ENCODE measurements at places on chromosomes 2 and 18.
A peak's percentile ranks its signal among the peaks of the same experiment; 100 is the strongest.

DNA sequence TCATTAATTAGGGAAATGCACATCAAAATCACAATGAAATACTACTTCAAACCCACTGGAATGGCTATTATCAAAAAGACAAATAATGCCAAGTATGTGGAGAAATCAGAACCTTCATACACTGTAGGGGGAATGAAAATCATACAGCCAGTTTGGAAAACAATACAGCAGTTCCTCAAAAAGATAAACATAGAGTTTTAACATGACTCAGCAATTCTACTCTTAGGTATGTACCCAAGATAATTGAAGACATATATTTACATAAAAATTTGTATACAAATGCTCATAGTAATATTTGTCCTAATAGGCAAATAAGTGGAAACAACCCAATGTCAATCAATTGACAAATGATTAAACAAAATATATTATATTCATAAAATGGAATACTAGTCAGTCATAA is 45.4 kb upstream of the SATB2 start:
- DNase-seq = no peak

- DNase-seq = no peak
These were observed 214.1 kb upstream of the COPS8 start for GRCh38 chr2:236871500-236872001.

DNA sequence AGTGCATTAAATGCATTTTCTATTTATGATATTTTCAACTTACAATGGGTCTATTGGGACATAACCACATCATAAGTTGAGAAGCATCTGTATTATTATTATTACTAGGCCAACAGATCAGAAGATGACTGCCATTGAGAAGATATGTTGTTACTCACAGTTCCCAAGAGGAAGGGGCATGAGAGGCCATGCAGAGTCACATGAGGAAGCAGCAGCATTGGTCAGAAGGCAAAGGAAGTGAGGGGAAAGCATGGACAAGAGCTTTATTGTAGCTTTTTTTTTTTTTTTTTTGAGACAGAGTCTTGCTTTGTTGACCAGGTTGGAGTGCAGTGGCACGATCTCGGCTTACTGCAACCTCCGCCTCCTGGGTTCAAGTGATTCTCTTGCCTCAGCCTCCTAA is 66.2 kb upstream of the LCLAT1 start:
- no peak for DNase-seq

DNA sequence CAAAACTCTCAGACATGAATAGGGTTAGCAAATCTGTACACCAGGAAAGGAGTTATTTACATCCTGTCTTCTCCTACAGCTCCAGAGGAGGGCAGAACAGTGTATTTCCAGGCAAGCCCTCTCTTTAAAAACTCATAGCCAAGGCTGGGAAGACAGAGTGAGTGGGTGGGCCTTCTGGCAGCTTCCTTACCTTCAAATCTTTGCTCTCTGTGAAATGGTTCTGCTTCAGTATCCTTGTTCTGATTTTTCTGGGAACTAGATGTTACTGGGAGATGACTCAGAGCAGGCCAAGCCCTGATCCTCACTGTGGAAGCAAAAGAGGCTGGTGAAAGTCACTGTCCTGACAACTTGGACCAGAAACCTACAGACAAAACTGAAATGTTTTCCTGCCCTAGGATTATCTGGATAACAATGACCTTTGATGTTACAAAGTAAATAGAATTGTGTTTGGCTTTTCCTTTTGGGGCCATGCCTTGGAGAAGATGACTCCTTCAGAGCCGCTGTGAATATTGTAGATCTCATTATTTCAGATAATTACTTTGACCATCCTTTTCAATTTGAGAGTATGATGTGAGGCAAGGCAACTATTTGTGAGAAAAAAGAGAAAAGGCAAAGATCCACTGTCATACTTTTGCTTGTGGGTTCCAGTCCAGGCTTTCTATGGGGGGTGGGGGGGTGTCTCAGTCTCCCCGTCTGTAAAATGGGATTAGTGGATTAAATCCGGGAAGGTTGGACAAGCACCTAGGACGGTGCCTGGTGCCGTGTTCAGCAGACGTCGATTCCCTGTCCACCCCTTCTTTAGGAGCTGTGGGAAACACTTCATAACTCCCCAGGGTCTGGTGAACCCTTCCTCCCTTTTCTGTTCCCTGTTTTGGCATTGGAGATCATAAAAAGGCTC is 644 bp upstream of the QPCT start:
- no peak for DNase-seq

- DNase-seq = peak; percentile 41
These were observed 19.2 kb downstream of the ATOH8 start for GRCh38 chr2:85772841-85773491.

- no peak for DNase-seq
These were observed 149.7 kb upstream of the KLHL29 start for GRCh38 chr2:23235292-23235691.

- DNase-seq = no peak
These were observed 179.5 kb downstream of the EN1 start for GRCh38 chr2:118667964-118668363.

DNA sequence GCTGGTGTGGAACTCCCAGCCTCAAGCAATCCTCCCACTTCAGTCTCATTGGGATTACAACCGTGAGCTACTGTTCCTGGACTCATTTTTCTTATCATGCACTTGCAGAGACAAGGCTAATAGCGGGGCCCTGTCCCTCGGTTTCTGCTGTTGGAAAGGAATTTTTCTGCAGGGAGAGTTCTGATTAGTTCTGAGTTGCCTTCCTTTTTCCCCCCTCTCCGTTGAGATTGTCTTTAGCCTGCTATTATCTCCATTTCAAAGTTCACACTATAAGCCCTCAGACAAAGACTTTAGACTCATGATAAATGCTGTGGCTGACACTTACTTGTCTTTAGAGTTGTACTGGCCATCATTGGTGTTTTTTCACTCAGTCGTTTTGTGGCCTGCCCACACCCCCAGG is 97.2 kb downstream of the NCOA1 start:
- no peak for DNase-seq

- DNase-seq = no peak
These were observed 32.2 kb downstream of the MEX3C start for GRCh38 chr18:51165296-51165695.

GRCh38 chr2:170204298-170204951 is 26.5 kb downstream of the MYO3B start:
- DNase-seq = no peak

GRCh38 chr2:74564222-74564621 is 9.7 kb downstream of the DOK1 start:
- DNase-seq = no peak

GRCh38 chr2:9548506-9548905 is 7.1 kb downstream of the ADAM17 start:
- no peak for DNase-seq

DNA sequence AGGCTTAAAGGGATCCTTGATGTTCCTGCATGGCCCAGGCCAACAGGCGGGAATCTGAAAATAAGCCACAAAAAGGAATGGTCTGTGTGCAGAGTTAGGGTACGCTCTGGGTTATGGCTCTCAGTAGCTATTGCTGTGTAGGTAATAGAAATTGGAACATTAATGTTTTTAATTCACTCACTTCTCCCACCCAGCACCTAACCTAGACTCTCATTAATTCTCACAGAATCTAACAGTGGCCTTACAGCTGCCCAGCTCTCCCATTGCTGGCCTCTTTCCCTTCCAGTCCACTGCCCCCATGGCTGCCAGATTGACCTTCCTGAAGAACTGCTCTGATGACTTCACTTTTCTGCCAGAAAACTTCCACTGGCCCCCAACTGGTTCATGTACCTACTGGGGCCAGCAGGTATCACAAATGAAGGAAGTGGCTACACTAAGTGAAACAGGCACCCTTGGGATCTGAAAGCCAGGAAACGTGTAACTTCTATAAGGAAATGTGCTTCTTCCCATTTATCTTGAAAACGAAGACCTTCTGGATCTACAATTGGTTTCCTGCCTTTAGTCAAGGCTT is 315.2 kb downstream of the STK39 start:
- DNase-seq = no peak

DNA sequence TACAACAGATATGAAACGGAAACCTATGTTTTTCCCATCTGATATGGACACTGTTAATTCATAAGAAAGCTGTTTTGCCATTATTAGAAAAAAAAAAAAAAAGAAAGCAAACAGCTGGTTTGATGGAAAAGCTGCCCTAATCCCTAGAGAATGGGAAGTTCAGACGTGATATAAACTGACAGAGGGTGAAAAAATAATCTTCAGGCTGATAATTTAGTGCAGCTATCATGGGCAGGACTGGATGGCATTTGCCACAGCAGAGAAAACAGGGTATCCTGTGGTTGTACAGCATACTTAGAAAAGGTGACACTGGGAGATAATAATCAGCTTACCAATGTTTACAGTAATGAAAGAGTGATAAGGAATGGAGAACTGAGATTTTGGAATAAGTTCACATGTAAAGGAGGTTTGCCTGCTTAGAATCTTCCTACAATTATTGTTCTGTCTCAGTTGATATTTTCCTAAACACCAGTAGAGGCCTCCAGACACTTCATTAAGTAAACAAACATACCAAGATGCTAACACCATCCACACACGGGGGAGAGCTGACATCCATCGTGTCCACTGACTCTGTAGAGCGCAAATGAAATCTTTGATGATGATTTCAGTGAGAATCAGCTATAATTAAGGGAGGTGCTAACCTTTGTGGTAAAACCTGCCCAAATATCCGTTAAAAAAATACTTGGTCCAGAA is 211.6 kb upstream of the MMADHC start:
- peak; percentile 70 for DNase-seq

DNA sequence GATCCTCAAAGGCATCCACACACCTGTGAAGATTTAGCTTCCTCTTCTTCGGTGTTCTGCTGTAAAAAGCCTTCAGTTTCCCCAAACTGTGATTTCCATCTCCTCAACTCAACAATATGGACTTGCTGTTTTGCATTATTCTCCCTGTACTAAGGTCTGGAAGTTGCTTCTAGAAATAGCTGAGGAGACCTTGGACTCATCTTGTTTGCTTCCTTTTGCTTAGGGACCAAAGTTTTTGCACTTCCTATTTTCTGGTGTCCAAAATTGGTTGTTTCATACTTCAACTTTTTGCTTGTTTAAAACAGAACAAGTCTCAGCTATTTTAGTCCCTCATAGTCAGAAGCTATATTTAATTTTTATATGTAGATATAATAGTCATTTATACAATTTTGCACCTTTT is 201.9 kb upstream of the COPS8 start:
- DNase-seq = no peak

- peak; percentile 40 for DNase-seq
These were observed 962 bp downstream of the TANK start for GRCh38 chr2:161161074-161161706.

DNA sequence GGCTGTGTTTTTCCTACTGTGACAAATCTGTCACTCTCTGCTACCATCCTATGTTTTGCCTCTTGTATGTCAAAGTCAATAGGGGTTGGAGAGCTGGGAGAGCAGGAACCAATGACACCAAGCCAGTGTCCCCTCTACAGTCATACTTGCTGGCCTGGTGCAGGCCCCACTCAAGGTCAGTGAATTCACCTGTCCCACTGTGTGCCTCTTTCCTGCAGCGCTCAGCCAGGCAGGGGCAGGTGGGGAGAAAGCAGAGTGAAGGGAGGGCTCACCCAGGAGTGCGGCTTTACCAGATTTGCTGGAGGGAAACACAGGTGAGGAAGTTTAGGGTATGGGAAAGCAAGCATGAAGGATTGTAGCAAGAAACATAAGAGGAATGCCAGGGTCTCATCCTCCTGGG is 114.5 kb downstream of the GYPC start:
- DNase-seq = no peak

GRCh38 chr2:120221616-120222015 is 1.6 kb downstream of the TMEM185B start:
- no peak for DNase-seq

DNA sequence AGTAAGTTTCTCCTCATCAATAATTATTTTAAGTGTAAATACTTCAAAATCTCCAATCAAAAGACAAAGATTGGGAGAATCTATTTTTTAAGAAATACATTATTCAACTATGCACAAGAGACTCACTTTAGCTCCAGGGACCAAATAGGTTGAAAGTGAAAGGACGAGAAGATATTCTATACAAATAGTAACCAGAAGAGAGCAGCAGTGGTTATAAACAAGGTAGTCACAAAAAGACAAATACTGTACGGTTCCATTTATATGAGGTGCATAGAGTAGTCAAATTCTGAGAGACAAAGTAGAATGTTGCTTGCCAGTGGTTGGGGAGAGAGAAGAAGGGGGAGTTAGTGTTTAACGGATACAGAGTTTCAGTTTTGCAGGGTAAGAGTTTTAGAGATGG is 69.8 kb downstream of the POU3F3 start:
- DNase-seq = no peak

DNA sequence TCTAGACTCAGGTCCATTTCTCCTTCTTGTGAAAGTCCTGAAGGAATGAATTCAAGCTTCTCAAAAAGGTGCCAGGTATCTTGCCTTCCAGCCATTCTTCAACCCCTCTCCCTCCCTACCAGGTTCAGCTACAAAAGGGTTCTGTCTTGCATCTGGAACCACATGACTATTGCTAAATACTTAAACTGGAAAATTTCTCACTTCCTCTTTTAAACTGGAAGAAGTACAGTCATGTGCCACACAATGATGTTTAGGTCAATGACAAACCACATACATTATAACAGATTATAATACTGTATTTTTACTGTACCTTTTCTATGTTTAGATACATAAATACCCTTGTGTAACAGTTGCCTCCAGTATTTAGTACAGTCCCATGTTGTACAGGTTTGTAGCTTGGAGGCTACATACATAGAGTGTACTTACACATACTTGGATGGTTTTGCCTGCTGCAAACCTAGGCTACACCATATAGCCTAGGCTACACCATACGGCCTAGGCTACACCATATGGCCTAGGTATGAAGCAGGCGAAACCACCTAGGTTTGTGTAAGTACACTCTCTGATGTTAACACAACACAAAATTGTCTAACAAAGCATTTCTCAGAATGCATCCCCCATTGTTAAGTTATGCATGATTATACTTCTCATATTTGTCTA is 142.0 kb upstream of the DNMT3A start:
- no peak for DNase-seq

DNA sequence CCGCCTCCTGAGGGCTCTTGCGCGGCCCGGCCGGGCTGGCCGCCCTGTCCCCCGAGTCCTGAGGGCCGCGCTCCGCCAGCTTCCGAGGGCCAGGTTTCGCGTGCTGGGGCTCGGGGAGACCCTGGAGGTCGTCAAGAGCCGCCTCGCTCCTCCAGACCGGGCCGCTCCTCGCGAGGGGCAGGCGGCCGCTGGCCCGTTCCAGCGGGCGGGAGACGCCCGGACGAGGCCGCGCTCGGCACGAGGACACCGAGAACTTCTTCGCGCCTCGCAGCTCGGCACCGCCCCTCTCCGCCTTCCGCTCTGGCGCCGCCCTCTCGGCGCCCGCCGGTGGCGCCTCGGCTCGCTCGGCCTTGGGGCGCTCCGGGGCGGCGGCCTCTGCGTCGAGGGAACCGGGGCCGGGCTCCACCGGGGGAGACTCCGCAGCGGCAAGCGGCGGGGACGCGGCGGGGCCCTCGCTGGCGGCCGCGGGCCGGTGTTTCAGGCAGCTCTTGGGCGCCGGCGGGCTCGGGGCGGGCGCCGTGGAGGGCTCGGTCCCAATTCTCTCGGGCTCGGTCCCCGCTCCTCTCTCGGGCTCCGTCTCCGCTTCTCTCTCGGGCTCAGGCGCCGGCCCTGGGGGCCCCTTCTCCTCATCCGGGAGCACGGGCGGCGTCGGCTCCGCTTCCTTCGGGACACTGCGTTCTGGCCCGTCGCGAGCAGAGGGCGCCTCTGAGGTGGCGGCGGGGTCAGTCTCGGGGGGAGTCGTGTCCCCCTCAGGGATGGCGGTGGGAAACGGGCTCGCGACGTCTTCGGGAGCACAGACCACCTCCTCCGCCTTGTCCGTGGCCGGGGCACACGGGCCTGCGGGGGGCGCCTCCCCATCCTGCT is 91.6 kb upstream of the MGAT4A start:
- no peak for DNase-seq

GRCh38 chr2:56313500-56313921 is 129.7 kb downstream of the CCDC85A start:
- no peak for DNase-seq

- DNase-seq = no peak
These were observed 9.9 kb downstream of the PLEKHM3 start for GRCh38 chr2:208015475-208015874.
